ENCODE measurements at places on chromosomes 5 and 9.

DNA sequence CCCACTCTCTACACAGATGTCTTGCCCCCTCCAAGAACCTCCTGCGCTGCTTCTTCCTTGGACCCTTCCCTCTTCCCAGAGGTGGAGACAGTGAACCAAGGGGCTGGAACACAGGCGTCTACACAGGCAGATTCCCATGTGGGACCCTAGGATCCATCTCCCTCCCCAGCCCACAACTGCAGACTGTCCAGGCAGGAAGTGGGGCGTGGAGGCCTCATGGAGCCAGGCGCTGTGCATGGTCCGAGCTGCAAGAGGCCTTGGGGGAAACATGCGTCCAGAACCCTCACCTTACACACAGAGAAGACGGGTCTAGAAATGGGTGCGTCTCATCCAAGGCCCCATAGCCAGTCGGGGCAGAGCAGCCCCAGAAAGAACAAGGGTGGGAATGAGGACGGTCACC, 117.5 kb downstream of the VAV2 start:
- DNase-seq, result no peak

DNA sequence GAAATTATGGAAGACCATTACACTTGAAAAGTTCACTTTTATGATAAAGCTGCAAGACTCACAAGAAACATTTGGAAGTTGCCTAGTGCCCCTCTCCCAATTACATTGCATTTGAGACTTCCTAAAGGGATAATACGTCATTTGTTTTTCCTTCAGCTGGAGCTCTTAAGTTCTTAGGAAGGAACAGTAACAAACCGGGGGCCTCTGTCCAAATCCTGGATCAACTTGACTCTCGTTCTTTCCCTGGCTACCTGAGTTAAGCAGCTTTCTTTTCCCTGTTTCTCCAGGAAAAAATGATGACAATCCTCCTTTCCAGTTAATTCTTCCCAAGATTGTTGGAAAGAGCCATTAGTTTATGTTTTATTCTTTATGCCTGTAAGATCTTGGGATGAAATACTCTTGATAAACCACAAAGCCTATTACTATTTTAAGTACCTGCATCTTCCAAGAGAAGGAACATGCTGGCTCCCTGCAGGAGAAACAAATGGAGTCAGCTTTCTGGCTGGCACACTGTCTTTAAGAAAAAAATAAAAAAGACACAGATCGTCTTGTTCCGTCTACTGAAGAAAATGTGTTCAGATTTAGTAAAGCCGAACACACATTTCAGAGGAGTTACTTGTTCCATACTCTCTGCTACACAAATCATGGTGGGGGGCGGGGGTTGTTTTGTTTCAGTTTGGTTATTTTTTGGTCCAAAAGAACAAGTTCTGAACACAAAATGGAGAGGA, 297.9 kb downstream of the EFNA5 start:
- peak; percentile 47 for DNase-seq

- DNase-seq, result peak; percentile 75
Observed at GRCh38 chr5:132227235-132227484, 493 bp downstream of the P4HA2 start.

DNA sequence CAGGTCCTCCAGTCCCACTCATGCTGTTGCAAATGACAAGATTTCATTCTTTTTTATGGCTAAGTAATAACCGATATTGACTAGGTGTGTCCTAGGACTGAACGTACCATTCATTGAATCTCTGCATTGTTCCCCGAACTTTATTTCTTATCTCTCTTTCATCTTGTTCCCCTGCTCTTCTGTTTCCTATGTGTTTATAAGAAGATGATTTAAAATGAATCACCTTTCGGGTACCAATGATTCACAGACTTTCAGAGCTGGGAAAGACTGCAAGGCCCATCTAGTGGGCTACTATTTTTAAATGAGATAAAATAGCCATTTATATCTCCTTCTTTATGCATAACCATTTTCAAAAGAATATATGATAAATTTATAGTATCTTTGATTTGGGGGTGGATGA, 133.0 kb downstream of the CDH18 start:
- no peak for DNase-seq

DNA sequence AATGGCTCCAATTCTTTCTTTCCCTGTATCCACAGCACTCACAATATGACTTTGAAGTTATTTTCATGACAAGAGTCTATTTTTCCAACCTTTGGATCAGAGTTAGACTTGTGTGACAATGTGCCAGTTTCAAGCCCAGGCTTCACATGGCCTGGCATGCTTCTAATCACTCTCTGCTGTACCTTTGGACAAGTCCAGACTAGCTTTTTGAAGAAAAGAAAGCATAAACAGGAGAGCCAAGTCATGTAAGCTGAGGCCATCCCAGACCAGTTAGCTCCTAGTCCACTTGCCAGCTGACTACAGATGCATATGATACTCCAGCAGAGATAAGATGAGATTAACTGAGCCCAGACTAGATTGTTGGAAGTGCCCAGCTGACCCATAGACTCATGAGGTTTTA, 513.6 kb upstream of the C9orf72 start:
- DNase-seq, result no peak

- peak; percentile 83 for DNase-seq
Observed at GRCh38 chr5:149497357-149497756, 53.9 kb downstream of the CSNK1A1 start.

Measured in right hindlimb (tissue), 1 donor.